ENCODE measurements at places on chromosomes 1 and 21.

- no peak for DNase-seq
These were observed 11.4 kb downstream of the EXOC8 start for GRCh38 chr1:231326248-231326647.

DNA sequence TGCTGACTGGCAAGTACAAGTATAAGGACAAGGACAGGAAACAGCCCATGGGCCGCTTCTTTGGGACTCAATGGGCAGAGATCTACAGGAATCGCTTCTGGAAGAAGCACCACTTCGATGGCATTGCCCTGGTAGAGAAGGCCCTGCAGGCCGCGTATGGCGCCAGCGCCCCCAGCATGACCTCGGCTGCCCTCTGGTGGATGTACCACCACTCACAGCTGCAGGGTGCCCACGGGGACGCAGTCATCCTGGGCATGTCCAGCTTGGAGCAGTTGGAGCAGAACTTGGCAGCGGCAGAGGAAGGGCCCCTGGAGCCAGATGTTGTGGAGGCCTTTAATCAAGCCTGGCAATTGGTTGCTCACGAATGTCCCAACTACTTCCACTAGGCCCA, 32.0 kb downstream of the SLC16A1 start:
- DNase-seq: no peak

DNA sequence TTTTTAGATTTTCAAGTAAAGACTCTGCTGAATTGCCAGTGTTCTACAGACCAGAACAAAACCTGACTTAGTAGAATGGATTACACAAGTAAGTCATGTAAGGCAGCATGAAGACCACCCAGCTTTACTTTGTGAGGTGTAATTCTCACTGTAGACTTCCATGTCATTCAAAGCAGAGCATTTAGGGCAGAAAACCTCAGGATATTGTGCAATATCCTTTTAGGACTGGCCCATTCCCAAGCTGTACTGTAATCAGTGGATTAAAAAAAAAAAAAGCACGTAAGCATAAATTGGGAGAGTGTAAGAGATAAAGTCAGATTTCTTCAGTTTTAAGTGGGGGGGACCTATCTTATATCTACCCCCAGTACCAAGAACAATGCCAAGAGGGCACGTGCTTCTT, 380.5 kb upstream of the PRMT6 start:
- DNase-seq: peak; percentile 62

DNA sequence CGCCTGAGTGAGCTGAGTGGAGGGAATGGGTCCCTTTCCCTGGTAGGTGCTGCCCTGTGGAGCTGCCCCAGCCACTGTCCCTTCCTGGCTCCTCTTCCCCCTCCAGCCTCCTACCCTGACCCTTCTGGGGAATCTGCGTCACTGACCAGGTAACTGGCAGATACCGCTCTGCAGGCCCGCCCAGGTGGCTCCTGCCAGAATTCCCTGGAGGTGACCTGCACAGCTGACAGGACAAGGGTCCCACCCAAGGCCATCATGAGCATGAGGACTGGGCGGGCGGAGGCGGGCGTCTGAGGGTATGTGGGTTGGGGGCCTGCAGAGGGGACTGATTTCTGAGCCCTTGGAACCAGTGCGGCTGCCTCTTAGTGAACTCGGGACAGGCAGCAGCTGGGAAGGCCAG, 32.5 kb downstream of the DHRS3 start:
- no peak for DNase-seq

DNA sequence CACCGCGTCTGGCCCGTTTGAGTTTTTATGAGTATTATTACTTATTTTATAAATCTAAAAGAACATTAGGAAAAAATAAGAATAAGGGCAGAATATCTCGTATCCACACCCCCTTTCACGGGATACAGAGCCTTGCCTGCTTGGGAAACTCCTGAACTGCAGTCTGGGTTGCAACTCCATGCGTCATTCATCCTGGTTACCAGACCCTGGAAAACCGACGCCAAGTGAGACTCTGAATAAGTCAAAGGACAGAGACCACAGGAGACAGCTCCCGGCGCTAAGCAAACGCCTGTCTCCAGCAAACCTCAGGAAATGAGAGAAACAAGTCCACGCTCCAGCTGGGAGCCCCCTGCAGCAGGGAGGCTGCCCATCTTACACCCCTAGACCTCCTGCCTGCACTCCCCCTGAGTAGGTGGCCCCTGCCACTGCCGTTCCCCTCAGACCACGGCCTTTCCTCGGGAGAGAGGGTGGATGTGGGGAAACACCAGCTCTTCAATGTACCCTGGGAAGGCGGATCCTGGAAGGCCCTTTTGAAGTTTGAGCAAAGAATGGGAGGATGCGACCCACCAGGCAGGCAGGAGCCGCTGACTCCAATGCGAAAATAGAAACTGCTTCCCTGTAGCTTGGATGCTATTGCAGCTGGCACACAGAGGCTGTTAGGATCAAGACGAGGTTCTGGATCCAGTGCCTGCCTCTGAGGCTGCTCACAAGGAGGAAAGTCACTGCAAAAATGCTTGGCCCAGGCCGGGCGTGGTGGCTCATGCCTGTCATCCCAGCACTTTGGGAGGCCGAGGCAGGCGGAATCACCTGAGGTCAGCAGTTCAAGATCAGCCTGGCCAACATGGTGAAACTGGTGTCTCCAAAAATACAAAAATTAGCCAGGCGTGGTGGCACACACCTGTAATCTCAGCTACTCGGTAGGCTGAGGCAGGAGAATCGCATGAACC, 37.7 kb upstream of the GPR157 start:
- DNase-seq: peak; percentile 70

DNA sequence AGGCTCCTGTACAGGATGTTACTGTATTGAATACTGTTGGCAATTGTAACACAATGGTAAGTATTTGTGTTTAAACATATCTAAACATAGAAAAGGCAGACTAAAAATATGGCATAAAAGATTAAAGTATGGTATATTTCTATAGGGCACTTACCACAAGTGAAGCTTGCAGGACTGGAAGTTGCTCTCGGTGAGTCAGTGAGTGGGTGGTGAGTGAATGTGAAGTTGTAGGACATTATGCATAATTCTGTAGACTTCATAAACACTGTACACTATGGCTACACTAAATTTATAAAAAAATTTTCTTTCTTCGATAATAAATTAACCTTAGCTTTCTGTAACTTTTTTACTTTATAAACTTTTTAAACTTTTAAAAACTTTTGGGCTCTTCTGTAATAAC, 13.7 kb upstream of the TRIM62 start:
- DNase-seq: no peak

DNA sequence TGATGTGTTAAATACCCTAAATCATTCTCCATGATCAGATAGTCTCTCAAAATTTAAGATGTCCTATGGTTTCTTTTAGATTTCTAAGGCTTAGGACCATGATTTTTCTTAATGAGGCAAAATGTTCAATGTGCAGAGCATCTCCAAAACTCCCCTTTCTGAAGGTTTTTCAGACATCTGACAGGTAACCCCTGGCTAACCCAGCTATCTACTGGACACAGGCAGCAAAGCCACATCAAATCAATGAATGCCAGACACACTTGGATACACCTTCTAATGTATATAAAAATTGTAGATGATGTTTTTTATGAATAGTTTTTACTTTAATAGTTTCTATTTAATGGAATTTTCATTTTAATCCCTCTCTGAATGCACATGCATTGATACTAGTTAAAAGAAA, 285.6 kb downstream of the GRIK1 start:
- DNase-seq: no peak

DNA sequence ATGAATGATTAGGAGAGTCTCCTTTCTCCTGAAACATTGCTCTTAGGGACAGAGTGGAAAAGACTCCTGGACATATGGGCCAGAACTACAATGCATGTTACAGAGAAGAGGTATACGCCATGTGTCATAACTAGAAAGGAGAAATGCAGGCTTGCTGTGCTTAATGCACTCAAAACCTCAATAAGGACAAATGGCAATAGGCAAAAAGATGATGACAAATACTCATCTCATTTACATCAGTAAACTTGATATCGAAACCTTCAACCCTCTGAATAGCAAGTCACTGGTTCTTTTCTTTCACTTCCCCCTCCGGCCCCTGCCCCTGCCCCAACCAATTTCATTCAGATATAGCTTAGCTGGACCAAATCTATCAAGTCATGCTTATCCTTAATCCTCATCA, 1.9 kb upstream of the GPR88 start:
- DNase-seq: no peak

DNA sequence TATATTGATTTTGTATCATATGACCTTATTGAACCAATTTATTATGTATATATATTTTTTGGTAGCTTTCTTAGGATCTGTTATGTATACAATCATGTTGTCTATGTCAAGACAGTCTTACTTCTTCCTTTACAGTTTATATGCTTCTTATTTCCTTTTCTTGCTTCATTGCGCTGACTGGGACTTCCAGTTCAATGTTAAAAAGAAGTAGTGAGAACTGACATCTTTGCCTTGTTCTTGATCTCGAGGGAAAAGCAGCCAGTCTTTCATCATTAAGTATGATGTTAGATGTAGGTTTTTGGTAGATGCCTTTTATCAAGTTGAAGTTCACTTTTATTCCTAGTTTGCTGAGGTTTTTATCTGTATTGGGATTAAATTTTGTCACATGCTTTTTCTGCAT, 17.5 kb downstream of the MAN1C1 start:
- no peak for DNase-seq

DNA sequence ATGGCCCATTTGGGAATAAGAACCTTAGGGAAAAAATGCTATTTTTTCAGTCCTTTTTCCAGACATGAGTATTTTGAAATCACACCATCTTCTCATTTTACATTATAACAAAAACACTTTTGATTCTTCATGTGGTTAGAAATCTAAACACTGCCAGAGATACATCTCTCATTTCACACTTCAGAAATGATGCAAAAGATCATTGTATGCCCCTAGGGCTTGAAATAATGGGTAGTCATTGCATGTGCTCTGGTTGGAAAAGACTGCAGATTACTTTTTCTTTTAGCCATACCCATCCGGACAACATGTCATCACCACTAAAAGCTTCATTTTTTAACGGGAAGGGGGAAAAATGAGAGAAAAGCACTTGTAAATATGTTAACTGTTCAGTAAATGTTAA, 1152.2 kb upstream of the ADGRL4 start:
- no peak for DNase-seq

DNA sequence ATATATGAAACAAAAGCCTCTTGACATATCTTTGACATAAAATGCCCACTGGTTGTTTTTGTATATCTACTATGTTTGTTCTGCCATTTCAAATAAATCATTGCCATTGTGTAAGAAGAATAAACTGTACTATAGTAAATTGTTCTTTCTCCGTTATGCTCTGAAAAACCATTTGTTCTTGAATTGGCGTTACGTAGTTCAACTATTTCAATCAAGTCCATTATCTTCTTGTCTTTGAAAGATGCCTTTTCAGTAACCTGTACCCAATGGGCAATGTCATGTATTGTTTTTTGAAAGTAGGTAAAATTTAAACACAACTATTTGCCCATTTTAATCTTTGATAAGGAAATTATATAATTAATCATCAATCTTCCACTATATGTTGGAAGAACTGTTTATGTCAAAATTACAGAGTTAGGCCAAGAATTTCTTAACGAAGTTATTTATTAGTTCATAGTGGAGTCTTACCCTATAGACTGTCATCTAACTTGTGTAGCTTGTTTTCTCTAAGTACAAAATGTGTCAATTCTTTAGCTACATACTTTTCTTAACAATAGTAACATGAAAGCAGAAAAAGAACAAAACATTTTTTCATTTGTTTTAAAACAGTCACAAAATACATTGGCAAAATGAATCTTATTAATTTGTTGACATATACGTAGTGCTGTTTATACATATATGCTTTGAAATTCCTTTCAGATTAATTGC, 294.8 kb downstream of the PTPRC start:
- no peak for DNase-seq

DNA sequence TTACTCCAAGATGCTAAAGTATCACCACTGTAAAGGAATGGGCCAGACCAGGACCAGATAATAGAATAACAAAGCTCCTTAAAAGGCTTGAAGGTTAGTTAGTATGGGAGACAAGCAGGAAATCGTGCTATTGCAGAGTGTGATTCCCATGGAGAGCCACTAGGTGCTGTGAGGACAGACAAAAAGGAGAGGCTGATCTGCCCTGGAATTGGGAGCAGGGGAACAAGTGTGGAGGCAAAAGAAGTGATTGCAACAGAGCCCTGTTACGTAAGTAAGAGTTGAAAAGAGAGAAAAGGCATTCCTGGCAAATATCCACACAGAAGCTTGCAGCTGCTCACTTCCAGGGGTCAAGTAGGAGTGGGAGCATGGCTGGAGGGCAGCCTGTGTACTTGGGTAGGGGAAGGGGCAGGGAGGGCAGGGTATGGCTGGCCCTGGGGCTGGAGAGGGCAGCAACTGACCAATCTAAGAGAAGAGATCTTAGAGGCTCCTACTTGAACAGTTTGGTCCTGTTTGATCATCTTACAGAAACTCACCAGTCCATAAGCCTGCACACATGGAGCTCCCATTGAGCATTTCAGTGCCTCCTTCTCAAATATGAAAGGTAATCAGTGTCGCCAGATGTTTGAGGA, 207.7 kb upstream of the GJB5 start:
- DNase-seq: no peak

Data from fibroblast of pulmonary artery (primary cell).